ENCODE measurements at places on chromosomes 2 and 18.
A peak's percentile ranks its signal among the peaks of the same experiment; 100 is the strongest.

- H3K4me1 ChIP-seq = no peaks in the 10 kb centered on the region
- no peak overlapping the region for H3K4me3 ChIP-seq
- no peak for DNase-seq
- H3K27me3 ChIP-seq = no peaks in the 10 kb centered on the region
Measured at GRCh38 chr18:7190547-7191156, 40.2 kb upstream of the LRRC30 start.

- no peaks in the 10 kb centered on the region for H3K36me3 ChIP-seq
- H3K4me3 ChIP-seq = no peak overlapping the region
- no peak overlapping the region for H3K27ac ChIP-seq
- H3K27me3 ChIP-seq = no peaks in the 10 kb centered on the region
- no peak for DNase-seq
- peaks cover 13% of the 10 kb centered on the region for H3K4me1 ChIP-seq
Measured at GRCh38 chr2:75565472-75566462, 5.0 kb upstream of the EVA1A start.

GRCh38 chr2:11567631-11568031 is 33.8 kb downstream of the GREB1 start:
- H3K4me1 ChIP-seq = no peaks in the 10 kb centered on the region
- no peak overlapping the region for H3K27ac ChIP-seq
- no peak overlapping the region for H3K4me3 ChIP-seq
- no peaks in the 10 kb centered on the region for H3K27me3 ChIP-seq
- DNase-seq = peak; percentile 36

DNA sequence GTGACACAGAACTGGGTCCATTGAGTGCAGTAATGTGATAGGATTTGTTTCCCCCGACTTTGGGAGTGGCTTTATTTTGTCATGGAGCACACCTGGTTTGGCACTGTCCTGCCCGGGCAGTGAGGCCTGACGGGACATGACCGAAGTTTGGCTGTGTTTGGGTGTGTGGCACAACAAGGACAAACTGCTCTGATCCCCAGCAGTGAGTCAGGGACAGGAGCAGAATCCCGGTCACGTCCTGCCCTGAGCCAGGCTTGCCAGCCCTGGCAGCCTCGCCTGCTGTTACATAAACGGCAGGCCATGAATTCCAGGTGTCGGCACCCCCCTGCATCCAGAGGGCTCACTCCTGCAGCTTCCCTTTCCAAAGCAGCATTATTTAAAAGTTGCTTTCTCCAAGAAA is 45.7 kb downstream of the IMPA2 start:
- H3K4me1 ChIP-seq = no peaks in the 10 kb centered on the region
- no peak overlapping the region for H3K4me3 ChIP-seq
- DNase-seq = no peak
- H3K27me3 ChIP-seq = no peaks in the 10 kb centered on the region
- peak overlapping the region; percentile 26 for H3K27ac ChIP-seq

- no peak for DNase-seq
- no peak overlapping the region for H3K27ac ChIP-seq
- no peaks in the 10 kb centered on the region for H3K36me3 ChIP-seq
Measured at GRCh38 chr18:5868218-5868854, 27.0 kb downstream of the TMEM200C start.

GRCh38 chr2:77862120-77862519 is 339.9 kb upstream of the LRRTM4 start:
- no peak overlapping the region for H3K27ac ChIP-seq
- H3K4me1 ChIP-seq = no peaks in the 10 kb centered on the region
- DNase-seq = no peak
- H3K36me3 ChIP-seq = no peaks in the 10 kb centered on the region
- H3K4me3 ChIP-seq = no peak overlapping the region
- no peaks in the 10 kb centered on the region for H3K27me3 ChIP-seq

DNA sequence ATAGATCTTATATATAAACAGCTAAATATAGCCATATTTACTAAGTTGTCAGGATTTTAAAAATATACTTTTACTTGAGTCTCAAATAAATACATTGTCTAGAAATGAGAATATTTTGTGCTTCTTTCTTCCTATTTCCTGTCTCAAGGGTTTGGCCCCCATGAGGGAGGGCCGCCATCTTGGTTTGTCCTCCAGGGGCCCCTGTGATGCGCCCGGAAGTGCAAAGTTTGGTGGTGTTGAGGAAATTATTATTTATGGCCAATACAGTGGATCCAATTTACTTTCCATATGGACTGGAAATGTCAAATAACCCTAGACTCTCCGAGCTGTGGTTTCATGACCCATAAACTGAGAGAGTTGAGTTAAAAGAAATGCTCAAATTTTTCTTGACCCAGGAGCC is 104.7 kb upstream of the OTOS start:
- no peak for DNase-seq
- H3K27me3 ChIP-seq = no peaks in the 10 kb centered on the region
- no peak overlapping the region for H3K4me3 ChIP-seq
- H3K36me3 ChIP-seq = no peaks in the 10 kb centered on the region

DNA sequence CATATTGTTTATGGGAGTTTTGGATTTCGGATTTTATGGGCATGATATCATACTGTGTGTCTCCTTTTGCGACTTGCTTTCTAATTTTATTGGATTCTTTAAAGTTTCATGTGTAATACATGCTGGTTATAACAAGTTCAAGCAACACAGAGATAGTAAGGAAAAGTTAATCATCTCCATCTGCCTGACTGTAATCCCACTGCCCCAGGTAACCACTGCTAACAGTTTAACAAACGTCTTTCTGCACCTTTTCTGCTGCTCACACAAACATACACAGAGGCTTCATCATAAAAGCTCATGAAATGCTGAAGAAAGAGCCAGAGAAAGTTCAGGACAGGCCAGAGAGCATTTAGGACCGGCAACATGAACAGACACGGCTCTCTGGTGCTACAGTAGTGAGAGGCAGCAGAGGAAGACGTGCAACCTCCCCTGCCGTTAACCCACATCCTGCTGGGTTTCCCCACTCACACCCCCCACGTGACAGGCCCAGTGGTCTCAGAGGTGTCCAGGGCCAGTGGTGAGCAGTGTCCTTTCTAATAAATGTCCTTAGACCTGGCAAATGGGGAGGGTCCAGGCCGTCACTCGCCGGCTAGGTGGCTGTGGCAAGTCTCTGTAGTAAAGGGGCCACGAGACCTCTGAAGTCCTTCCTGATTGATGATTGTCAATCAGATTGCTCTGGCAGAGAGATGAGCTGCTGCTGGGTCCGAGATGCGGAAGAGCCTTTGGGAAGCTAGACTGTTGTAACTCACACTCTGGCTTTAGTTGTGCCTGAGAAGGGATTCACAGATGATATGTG is 43.0 kb upstream of the SLC1A4 start:
- H3K36me3 ChIP-seq = no peaks in the 10 kb centered on the region
- no peak overlapping the region for H3K4me3 ChIP-seq
- peak; percentile 69 for DNase-seq
- peak overlapping the region; percentile 47 for H3K27ac ChIP-seq
- no peaks in the 10 kb centered on the region for H3K27me3 ChIP-seq

DNA sequence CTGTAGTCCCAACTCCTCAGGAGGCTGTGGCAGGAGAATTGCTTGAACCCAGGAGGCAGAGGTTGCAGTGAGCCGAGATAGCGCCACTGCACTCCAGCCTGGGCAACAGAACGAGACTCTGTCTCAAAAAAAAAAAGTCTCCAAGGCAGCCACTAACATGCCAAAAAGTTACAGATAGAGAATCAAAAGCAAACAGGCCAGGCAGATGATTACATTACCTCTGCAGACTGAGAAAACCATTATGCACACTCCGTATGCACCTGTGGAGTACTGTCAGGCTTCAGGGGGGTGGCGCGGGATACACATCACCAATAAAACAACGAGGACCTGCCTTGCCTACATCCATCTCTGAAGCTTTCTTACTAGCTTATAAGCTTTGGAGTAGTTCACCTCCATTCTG is 10.3 kb downstream of the STAM2 start:
- H3K4me3 ChIP-seq = no peak overlapping the region
- H3K27me3 ChIP-seq = no peaks in the 10 kb centered on the region

DNA sequence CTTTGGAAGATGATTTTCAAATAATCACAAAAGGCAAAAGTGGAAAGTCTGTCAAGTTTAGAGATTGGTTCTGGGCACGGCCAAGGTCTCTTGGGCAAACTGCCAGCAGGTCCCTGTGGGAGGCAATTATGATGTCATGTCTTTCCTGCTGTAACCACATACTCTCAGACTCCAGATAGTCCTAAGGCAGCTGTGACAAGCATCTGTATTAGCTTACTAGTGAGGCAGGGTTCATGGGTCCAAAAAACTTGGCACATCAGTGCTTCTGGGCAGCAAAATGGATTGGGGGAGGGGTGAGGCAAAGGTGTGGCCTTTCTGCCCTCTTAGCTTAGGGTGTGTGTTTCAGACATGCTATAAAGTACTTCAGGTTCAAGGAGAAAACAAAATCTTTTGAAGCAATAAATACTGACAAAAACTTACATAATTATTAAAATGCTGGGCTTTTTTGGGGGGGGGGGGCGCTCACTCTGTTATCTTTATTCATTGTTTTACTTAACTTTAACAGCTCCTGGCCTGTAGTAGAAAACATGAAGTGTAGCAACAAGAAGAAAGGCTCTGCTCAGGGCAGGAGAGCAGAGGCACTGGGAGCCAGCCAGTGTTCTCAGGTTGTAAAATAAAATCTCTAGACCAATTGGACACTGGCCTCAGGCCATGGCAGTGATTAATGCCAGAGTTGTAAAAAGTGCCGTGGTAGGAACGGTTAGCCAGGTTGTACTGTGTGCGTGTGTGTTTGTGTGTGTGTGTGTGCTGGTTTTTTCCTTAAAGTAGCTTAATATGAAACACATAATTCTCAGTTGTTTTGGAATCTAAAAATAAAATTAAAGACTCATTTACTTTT is 14.3 kb upstream of the TANC1 start:
- H3K4me3 ChIP-seq = no peak overlapping the region
- peak; percentile 77 for DNase-seq
- no peaks in the 10 kb centered on the region for H3K27me3 ChIP-seq
- H3K4me1 ChIP-seq = peaks cover 11% of the 10 kb centered on the region
- H3K27ac ChIP-seq = no peak overlapping the region

DNA sequence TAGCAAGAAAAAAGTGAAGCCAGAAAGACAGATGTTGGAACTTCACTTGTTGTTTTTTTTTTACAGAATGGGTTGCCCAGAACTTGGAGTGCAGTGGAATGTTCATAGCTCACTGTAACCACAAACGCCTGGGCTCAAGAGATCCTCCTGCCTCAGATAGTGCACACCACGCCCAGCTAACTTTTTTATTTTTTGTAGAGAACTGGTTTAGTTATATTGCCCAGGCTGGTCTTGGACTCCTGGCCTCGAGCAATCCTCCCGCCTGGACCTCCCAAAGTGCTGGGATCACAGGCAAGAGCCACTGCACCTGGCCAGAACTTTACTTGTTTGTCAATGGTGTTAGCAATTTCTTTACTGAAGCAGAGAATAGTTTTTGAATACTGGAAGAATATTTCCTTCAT is 11.9 kb upstream of the ASPRV1 start:
- H3K27ac ChIP-seq = no peak overlapping the region
- no peaks in the 10 kb centered on the region for H3K4me1 ChIP-seq
- H3K36me3 ChIP-seq = no peaks in the 10 kb centered on the region

DNA sequence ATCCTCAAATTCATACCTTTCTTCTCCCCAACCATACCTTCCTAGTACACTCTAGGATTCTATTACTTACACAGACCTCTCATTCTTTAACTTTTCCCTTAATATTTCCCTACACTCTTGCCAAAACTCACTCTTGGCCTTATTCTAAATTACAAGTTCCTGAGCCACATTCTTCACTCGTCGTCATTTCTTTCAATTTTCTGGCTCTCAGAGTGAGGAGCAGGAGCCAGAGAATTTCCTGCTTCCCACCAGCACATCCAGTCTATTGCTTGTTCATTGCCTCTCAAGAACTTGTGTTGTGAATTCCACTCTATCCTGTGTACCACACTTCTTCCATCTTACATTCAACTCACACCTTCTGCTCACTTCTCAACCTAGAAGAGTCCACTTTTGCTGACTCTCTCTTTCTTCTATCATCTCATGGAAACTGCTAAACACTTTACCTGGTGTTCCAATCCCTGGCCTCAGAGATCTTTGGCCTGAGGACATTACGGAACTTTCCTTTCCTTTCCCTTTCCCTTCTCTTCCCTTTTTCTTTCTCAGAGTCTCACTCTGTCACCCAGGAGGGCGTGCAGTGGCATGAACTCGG is 171.6 kb downstream of the PLCL1 start:
- no peak for DNase-seq
- no peaks in the 10 kb centered on the region for H3K36me3 ChIP-seq
- no peaks in the 10 kb centered on the region for H3K4me1 ChIP-seq
- no peaks in the 10 kb centered on the region for H3K27me3 ChIP-seq
- H3K4me3 ChIP-seq = no peak overlapping the region

DNA sequence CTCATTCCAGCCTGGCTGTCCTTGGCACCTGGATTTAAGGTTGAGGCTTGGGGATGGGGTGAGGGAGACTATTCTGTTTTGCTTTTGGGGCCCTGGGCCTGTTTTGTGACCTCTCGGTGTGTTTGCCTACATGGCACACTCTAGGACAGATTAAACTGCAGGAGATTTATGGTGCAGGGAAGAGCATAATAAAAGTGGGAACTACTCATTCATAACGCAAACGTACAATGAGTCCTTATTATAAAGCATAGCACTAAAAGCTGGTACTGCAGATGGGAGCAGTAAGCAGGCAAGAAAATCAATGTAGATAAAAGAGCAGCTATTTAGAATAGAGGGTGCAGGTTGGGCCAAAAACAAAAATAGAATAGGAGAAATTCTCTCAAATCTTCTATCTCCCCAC is 238.4 kb downstream of the ACTR3 start:
- no peaks in the 10 kb centered on the region for H3K4me1 ChIP-seq
- no peaks in the 10 kb centered on the region for H3K36me3 ChIP-seq
- no peak overlapping the region for H3K4me3 ChIP-seq
- no peak overlapping the region for H3K27ac ChIP-seq
- H3K27me3 ChIP-seq = no peaks in the 10 kb centered on the region

DNA sequence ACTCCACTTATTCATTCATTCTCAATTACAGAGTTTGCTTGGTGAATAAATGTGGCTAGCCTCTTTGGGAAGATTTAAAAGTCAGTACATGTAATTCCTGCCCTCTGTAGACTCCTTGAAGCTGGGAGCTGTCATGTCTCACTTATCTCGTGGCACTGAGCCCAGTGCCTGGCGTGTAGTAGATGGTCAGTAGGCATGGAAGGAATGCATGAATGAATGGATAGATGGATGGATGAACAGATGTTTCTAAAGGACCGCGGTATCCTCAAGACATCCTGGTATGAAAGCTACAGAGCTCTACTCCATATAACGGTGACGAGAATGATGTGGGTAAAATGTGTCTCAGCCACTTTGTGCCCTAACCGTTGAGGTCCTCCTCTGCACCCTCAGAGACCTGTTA is 83.0 kb downstream of the MARCO start:
- no peak for DNase-seq
- H3K36me3 ChIP-seq = no peaks in the 10 kb centered on the region
- H3K4me3 ChIP-seq = no peak overlapping the region
- H3K27ac ChIP-seq = no peak overlapping the region
- no peaks in the 10 kb centered on the region for H3K27me3 ChIP-seq

GRCh38 chr2:46175419-46175818 is 121.8 kb upstream of the EPAS1 start:
- H3K27ac ChIP-seq = no peak overlapping the region
- no peak for DNase-seq
- H3K4me3 ChIP-seq = no peak overlapping the region
- H3K36me3 ChIP-seq = no peaks in the 10 kb centered on the region

All from upper lobe of right lung (tissue), 1 donor.